ENCODE measurements at places on chromosomes 2 and 18.

DNA sequence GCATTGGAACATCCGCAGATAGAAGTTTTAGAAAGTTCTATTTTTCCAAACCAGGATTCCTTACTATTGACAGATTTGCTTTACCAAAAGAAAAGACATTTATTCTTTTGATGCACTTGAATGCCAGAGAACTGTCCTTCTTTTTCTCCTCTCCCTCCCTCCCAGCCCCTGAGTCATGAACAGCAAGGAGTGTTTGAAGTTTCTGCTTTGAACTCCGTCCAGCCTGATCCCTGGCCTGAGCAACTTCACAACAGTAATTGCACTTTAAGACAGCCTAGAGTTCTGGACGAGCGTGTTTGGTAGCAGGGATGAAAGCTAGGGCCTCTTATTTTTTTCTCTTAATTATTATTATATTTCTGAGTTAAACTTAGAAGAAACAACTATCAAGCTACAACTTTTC lies 33.6 kb downstream of the APCDD1 start:
- DNase-seq = no peak

- no peak for DNase-seq
These were observed 615.7 kb downstream of the EPHA4 start for GRCh38 chr2:220956429-220956828.

GRCh38 chr2:191202209-191202721 lies 42.9 kb upstream of the MYO1B start:
- DNase-seq = no peak

- no peak for DNase-seq
These were observed 437.4 kb upstream of the SALL3 start for GRCh38 chr18:78542204-78542603.

DNA sequence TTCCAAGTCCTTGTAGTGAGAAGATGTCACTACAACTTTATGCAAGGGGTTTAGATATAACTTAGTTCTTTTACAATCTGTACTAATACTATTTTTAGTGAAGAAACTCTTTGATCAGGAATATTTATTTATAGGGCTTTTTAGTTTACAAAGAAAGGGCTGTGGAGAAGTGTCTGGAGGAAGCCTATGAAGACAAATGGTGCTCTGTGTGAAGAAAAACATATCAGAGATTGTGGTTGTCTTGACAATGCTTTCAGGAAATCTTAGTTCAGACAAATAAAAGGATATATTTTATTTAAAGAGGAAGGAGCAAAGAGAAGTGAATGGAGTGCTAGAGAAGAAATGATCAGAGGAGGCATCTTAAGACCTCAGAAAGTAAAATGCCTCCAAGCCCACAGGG lies 824.9 kb downstream of the DCDC2C start:
- no peak for DNase-seq

GRCh38 chr18:48877941-48878340 lies 72.8 kb downstream of the SMAD7 start:
- DNase-seq = no peak

All from activated CD4-positive, CD25-positive, alpha-beta regulatory T cell (primary cell).